ENCODE measurements at places on chromosomes 2 and 18.

- no peak for DNase-seq
Observed at GRCh38 chr2:236747925-236748324, 178.3 kb downstream of the ACKR3 start.

GRCh38 chr2:185069107-185069506 lies 470.8 kb downstream of the ZNF804A start:
- DNase-seq = no peak

- DNase-seq = no peak
Observed at GRCh38 chr18:36454245-36454644, 156.7 kb downstream of the FHOD3 start.

DNA sequence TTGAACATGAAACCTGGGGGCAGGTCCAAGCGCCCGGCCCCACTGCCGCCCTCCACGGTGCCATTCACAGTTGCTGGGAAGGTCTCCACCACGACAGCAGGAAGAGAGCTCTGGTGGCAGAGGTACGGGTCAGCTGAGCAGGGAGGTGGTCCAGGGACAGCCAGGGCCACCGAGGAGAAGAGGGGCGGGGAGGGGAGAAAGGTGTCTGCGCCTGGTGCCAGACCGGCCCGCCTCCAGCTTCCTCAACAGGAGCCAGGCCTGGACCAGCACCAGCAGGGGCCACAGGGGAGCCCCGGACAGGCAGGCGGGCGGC lies 56.2 kb downstream of the BIN1 start:
- no peak for DNase-seq

- no peak for DNase-seq
Observed at GRCh38 chr18:75324686-75325257, 102.7 kb downstream of the SMIM21 start.

DNA sequence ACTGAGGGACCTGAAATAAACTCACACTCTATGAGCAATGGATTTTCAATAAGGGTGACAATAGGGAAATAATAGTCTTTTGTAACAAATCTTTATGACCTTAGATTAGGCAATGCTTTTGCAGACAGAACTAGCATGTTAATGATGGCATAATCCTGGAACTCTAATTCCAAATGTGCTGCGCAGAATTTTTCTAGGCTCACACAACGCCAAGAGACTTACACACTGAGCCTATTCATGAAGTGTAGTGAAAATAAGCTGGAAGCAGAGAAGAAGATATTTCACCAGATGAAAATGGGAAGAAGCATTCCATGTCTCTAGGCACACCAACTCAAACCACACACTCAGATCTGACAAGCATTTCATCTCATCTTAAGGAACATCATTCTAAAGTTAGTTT lies 178.5 kb downstream of the L3MBTL4 start:
- no peak for DNase-seq

GRCh38 chr18:50126471-50126870 lies 68.5 kb downstream of the MYO5B start:
- no peak for DNase-seq

- no peak for DNase-seq
Observed at GRCh38 chr18:50582500-50582899, 22.6 kb downstream of the MAPK4 start.

GRCh38 chr2:237488295-237488694 lies 1.2 kb downstream of the MLPH start:
- no peak for DNase-seq

GRCh38 chr2:68744366-68744912 lies 9.8 kb downstream of the ARHGAP25 start:
- no peak for DNase-seq

GRCh38 chr18:24763765-24764513 lies 303.5 kb downstream of the HRH4 start:
- no peak for DNase-seq

DNA sequence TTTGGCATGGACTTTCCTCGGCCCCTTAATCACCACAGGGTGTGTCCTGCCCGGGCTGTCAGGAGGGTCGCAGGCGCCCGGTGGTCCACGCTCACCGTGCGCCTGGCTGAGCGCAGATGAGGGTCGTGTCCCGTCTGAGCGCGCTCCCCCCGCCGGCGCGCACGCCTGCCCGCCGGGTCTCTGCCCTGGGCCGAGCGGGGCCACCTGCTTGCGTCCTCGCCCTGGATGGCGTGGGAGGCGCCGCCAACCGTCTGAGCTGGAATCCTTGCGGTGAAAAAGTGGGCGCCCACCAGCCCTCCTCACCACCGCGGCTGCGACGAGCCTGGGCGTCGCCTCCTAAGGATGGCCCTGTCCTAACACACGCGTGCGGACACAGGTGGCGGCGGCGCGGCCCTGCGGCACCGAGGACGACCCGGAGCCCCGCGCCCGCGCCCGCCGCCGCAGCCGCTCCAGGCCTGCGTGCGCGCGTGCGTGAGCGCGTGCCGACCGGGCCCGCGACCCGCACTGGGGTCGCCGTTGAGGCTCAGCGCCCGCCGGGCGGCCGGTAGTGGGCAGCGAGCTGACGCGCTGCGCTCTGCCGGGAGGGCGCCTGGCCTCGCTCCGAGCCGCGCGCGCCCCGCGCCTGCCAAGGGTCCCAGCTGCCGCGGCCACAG lies 126.6 kb downstream of the ARHGEF4 start:
- no peak for DNase-seq

DNA sequence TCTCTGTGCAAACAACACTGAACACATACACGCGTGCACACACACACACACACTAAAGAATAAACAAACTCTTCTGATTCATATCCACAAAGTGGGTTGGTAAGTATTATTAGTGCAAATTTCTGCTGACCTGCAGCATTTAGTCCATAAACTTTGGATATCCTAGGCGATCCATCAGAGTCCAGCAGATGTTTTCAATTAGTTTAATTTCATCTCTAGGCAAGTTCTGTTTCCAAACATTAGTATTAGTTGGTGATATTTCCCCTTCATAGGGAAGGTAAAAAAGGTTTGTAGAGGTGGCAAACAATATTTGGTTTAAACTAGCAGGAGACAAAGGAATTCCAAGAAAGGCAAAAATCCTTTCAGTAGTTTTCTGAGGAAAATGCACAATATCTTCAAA lies 5.7 kb downstream of the DSEL start:
- no peak for DNase-seq

DNA sequence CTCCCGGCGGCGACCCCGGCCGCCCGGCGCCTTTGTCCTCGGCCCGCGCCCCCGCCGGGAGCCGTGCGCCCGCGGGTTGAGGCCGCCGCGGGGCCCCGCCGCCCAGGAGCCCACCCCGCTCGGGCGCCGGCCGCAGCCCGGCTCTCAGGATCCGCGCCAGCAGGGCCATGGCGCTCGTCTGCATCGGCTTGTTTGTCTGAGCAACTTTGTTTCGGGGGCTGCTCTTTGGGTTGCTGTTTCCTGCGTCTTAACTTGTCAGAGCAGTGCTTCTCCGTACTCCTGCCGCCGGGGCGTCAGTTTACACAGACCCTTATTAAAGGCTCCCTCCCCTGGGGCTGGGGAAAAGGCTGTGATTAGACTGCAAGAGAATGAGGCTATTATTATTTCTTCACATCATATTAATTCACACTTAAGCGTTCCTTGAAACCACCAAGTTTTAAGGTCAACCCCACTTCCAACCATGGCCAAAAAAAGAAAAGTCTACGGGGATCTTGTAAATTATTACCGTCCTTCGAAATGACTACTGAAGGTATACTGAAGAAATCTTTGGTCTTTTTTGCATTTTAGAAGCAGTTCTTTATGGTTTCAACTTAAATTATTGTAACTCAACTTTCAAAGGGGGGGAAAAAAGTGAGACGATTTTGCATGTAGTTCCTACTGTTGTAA lies at the start of gene CYP27C1:
Gene CYP27C1 (minus strand): TSS at position 198 of the 666 bp plus-strand sequence. CDS start 29 bp downstream, at position 169.
- no peak for DNase-seq

DNA sequence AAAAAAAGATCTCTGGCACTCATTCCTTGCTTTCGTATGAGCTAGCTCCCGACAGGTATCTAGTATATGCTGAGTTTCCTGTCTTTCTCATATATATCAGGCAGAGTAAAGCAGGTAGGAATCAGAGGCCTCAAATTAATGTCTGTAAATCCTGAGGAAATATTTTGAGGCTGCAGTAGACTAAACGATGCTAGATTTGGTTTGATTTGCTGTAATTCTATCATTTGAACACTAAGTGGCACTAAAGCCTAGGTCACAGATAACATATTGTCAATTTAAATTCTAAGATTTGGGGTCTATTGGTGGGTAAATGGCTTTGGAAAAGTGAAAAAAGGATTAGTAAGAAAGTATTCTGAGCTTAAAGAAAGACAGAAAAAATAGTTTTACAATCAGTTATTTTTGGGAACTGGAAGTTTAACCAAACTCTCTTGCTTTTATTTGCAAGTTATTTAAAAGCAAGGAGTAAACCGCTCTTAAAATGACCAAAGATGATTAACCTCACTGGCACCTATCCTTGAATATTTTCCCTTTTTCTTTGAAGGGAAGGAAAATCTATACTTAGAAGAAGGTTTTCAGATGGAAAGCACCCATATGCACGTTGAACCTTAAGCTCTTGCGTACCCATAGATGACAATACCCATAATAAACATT lies 37.6 kb upstream of the SLC4A10 start:
- DNase-seq = peak; percentile 9

DNA sequence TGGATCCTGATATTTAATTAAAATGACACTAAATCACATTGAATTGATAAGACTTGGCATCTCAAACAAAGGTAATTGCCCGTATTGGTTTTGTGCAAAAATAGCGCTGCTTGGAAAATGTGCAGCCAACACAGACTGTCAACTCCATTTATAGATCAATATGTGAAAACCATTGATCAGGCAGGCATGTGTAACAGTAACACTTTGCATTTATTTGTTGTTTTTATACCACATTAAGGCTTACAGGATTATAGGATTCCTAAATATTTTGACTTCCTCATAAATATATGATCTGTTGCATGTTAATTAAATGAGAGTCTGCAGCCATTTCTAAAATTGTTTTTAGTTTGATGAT lies 30.2 kb downstream of the ARHGAP15 start:
- no peak for DNase-seq

DNA sequence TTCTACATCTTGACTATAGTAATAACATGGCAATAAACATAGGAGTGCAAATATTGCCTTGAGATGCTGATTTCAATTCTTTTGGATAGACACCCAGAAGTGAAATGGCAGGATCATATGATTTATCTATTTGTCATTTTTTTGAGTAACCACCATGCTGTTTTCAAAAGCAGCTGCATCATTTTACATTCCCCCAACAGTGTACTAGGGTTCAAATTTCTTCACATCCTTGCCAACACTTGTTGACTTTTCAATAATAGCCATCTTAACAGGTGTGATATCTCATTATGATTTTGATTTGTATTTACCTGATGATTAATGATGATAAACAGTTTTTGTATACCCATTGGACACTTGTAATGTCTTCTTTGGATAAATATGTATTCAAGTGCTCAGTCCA lies 90.8 kb downstream of the STRADB start:
- no peak for DNase-seq

DNA sequence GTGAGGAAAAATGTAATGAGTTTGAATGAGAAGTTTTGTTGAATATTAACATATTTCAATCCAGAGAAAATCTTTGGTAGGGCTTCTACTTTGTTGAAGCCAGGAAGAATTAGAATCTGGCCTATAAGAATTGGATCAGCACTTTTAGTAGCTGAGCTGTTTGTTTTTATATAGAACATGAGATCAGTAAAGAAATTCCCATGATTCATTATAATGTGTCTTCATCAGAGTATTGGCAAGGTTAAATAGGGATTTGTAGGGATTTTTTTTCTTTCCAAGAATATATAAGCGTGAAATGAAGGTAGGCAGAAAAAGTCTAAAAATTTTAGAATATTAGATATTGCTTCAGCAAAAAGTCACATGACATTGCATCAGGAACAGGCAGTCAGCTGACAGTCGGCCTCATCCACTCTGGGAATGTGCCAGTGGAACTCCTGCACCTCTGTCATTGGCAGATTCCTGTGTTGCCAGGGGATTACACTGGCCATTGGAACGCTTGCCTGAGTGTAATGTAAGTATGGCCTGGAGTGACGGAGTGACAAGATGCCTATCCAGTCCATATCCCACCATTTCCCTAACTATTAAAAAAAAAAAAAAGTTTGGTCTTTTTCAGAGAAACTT lies 60.6 kb downstream of the SERTAD2 start:
- DNase-seq = no peak

DNA sequence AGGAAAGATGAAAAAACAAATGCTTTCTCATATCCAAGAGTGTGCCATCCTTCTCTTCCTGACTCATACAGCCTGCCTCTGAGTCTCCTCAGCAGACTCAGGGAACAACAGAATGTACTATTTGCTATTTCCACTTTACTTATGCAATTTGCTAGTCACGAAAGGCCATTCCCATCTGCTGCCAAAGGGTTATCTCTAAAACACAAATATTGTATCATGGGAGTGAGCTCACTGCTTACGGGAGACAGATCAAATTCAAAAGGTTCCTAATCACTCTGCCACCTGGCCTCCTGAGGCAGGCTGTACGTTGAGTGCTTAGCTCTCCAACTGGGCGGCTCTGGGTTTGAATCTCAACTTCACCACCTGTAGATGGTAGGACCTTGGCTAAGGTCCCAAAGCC lies 92.0 kb downstream of the GAREM1 start:
- peak; percentile 95 for DNase-seq

DNA sequence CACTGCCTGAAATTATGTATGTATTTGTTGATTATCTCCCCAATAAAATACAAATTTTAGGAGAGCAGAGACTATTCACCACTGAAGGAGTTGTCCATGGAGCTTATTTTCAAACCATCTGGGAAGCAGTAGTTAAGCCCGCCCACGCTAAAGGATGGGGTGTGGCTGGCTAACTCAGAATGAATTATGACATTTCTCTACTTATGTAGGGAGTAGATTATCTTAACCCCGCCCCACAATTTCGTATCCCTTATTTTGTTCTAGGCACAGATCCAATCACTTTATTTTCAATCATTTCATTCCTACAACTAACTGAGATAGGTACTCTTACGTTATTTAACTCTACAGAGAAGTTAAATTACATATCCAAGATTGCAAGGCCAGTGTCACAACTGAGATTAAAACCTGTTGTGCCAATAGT lies 1.4 kb upstream of the LAPTM4A start:
- peak; percentile 50 for DNase-seq

DNA sequence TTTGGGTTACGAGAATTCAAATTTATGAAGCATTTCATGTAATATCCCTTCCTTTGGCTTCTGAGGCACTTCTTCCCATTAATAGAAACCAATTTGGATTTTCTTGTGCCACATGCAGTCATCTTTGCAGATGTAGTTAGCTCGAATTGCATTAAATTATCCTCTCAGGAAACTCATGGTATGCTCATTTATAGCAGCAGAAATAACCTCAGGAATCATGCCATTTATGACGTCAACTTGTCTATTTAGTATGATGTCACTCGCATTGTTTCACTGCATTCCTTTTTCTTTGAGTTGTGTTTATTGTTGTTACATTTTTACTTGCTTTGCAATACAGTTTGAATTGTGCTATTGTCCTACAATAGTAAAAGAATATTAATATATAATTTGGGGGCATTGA lies 163.8 kb downstream of the RBM43 start:
- DNase-seq = no peak

DNA sequence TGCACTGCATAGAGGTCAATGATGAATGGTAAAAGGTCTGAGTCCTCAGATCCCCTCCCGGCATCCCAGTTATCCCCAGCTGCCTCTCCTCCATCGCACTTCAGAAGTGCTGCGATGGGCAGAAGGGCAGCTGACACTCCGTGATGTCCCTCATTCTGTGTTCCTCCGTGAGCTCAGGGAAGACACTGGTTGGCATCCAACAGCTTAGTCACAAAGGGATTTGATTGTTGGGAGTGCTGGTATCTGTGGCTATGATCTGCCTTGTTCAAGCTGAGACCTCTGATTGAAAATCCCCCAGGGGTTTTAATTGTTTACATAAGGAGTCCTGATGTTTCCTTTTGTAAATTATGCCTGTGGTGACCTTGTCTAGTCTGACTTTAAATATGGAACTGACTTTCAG lies 19.0 kb upstream of the SAG start:
- no peak for DNase-seq

Data from SHP77 (cell line).